Central memory CD4-positive, alpha-beta T cell (primary cell): ENCODE measurements at places on chromosomes 12 and 14.

GRCh38 chr14:95527387-95528002, 7.4 kb upstream of the GLRX5 start:
- peak; percentile 52 for DNase-seq

- DNase-seq = no peak
These were observed 204.7 kb downstream of the BCL11B start for GRCh38 chr14:99067141-99067920.

GRCh38 chr12:47281667-47282171, 202.0 kb upstream of the AMIGO2 start:
- DNase-seq = no peak

GRCh38 chr14:79661752-79662151, 549.6 kb downstream of the DIO2 start:
- no peak for DNase-seq

GRCh38 chr14:76510181-76510580, 134.2 kb downstream of the ESRRB start:
- no peak for DNase-seq

GRCh38 chr14:65043893-65044595, 57.3 kb downstream of the FNTB start:
- DNase-seq = no peak
